ENCODE measurements at places on chromosomes 3 and 15.

- DNase-seq = no peak
These were observed 20.5 kb downstream of the IFT122 start for GRCh38 chr3:129460572-129460971.

- no peak for DNase-seq
These were observed 276.7 kb downstream of the CNTN4 start for GRCh38 chr3:2375376-2375775.

- no peak for DNase-seq
These were observed 1085.2 kb downstream of the NSUN3 start for GRCh38 chr3:95148107-95148506.

DNA sequence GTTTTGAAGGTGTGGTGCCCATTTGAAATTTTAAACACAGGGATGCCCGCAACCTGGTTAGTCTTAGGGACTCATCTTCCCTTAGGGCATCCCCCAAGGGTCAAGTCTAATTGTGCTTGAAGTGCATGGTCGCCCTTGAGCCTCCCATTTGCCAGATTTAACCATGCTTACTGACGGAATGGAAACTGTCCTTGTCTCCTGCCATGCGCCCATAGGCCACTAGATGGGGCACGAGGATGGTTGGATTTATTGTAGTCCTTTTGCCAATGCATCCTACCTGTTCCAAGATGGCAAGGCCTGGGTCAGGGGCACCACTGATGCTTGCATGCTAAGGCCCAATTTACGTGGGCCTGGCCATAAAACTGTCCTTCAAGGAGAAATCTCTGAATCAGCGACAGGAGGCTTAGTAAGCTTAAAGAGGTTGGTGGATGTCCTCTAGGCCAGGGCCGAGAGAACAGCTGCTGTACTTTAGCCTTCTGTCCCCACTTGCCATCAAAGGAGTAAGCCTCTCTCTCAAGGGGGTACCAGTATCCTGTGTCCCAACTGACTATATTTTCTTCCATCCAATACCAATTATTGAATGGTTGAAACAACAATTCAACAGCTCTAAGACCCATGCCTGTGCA is 355.4 kb downstream of the OTOL1 start:
- no peak for DNase-seq

GRCh38 chr15:47300596-47300995 is 416.7 kb upstream of the SEMA6D start:
- no peak for DNase-seq

DNA sequence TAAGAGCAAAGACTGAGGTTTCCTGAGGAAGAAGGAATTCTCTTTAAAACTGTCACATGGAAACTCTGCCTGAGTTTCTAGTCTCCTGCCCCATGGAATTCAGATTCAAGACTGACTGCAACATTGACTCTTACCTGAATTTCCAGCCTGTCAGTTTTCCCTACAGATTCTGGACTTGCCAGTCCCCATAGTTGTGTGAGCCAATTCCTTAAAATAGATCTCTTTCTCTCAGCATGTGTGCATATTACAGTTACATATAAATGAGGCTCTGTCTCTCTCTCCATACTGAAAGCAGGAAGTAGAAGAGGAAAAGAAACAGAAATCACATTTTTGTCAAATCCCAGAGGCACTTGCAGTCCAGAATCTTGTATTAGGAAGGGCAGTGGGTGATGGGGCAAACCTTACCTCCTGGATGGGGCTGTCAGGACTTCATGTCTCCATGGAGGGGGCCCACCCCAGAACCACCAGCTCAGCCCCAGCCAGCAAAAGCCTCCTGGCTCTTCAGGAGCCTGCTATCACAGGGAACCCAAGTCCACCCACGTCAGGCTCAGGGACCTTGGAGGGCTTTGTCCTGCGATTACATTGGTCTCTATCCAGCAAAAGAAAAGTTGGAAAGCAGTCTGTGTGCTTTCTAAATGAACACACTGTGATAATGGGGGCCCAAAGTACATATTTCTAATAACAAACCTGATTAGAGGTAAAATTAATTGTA is 18.8 kb upstream of the GOLGA8J start:
- no peak for DNase-seq

DNA sequence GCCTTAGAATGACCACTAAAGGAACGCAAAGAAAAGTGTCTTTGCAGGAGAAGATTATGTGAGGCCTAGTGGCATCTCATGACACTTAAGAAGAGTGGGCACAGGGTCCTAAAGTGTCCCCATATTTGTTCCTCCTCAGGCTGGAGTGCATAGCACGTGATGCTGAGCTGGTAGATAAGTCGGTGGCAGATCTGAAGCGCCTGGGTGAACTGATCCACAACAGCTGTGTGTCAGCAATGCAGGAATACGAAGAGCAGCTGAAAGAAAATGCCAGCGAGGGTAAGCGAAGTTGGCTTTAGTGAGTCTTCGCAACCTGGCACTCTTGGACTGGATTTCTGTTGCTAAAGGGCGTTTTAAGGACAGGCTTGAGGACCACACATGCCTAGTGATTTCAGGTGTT is 92.6 kb downstream of the CHD2 start:
- no peak for DNase-seq

DNA sequence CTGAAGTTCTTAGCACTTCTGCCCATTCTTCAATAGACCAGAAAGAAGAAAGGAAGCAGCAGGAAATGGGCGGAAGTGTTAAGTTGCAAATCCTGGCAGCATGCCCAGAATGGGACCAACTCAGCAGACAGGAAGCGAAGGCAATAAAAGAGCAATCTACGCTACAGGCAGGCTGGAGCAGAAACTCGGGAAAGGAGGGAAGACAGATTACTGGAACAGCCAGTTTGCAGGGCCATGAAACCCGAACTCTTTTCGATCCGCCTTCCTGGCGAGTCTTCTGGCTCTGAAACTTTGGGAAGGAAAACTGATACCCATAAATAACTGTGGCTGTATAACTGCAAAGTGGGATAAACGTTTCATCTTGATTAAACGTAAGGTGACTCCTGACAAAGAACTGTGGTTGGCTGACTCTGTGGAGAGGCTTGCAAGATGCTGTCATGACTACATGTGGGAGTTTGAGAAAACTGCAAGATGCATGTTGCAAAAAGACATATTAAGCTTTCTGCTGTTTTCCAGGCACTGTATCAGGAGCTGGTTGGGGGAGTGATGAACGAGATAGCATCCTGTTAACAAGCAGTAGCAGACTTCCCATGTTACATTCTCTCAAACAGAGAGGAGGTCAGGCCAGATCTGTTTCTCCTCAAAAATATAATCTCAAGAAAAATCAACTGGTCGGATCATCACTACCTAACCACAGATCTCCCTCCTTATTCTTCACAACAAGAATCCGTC is 67.8 kb downstream of the FMN1 start:
- DNase-seq = peak; percentile 97

- DNase-seq = no peak
These were observed 239.4 kb upstream of the SOX14 start for GRCh38 chr3:137524751-137525150.

DNA sequence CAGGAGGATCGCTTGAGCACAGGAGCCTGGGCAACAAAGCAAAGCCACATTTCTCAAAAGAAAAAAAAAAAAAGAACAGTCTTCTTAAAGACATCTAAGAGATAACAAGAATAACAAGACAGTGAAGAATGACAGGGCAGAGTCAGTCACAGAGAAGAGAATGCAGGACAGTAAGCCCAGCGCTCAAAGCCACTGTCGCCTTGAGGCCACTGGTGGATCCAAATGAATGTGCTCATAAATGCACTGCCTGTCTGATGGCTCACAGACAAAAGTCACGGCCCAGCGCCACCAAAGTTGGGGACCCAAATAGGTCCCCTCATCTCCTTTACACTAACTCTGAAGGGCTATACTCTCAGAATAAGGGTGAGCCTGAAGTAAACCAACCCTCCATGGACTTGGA is 52.3 kb downstream of the FAM174B start:
- DNase-seq = no peak

GRCh38 chr3:8443829-8444791 is 57.5 kb upstream of the LMCD1 start:
- peak; percentile 99 for DNase-seq

GRCh38 chr3:133792171-133792763 is 13.3 kb upstream of the SRPRB start:
- DNase-seq = no peak

DNA sequence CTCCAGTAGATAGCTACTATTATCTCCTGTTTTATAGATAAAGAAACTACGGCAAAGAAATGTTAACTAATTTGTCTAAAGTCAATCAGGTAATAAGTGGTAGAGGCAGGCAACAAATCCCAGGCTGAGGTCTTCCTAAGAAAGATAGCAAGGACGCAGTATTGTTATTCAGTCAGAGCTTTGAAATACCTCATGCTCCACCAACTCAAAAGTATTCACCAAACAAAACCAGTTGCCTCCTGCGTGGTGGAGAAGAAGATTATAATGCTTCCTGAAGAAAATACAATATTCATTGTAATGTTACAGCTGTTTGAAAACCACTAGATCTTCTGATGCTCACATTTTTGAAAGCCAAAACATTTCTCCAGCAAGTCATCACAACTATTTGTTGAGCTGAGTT is 138.2 kb upstream of the CNTN4 start:
- DNase-seq = no peak

Data from endothelial cell of umbilical vein (primary cell).